ENCODE measurements at places on chromosomes 7 and 10.
A peak's percentile ranks its signal among the peaks of the same experiment; 100 is the strongest.

DNA sequence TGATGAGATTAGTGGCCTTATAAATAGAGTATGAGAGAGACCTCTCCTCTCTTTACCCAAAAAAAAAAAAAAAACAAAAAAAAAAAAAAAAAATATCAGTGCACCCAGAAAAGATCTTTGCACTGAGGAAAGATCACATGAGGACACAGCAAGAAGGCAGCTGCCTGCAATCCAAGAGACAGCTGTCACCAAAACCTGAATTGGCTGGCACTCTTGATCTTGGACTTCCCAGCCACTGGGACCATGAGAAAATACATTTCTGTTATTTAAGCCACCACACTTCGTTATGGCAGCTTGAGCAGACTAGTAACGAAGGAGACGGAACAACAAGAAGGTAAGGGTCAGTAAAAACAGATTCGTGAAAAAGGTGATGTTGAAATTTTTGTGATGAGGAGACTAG is 47.0 kb downstream of the TMEM106B start:
- peaks cover 12% of the 10 kb centered on the region for H3K27me3 ChIP-seq
- no peak for DNase-seq
- H3K4me1 ChIP-seq, result peaks cover 10% of the 10 kb centered on the region
- no peaks in the 10 kb centered on the region for H3K36me3 ChIP-seq
- no peak overlapping the region for H3K4me3 ChIP-seq

- no peak overlapping the region for H3K27ac ChIP-seq
- no peak for DNase-seq
- H3K4me1 ChIP-seq, result no peaks in the 10 kb centered on the region
Observed at GRCh38 chr10:130196511-130197487, 60.6 kb downstream of the GLRX3 start.

DNA sequence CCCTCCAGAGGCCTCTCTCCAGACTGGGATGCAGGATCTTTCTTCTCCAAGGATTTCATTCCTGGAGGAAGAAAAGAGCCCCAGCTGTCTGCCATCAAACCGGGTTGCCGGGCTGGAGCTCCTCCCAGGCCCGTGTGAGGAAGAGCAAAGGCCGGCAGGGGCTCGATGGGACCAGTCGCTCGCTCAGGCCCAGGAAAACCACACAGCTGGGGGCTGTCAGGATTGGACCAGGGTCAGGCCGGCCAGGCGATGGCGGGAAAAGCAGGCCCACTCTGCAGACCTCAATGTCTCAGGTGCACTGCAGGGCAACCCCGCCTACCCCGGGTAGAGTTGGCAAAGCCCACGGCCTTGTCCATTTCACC is 98.1 kb upstream of the DNAAF5 start:
- no peaks in the 10 kb centered on the region for H3K4me1 ChIP-seq
- H3K36me3 ChIP-seq, result peaks cover 18% of the 10 kb centered on the region
- H3K27ac ChIP-seq, result no peak overlapping the region
- no peak overlapping the region for H3K4me3 ChIP-seq
- no peak for DNase-seq
- no peaks in the 10 kb centered on the region for H3K27me3 ChIP-seq

GRCh38 chr7:151660141-151660540 is 140.4 kb upstream of the RHEB start:
- H3K4me1 ChIP-seq, result no peaks in the 10 kb centered on the region
- H3K36me3 ChIP-seq, result no peaks in the 10 kb centered on the region
- no peak overlapping the region for H3K27ac ChIP-seq
- H3K4me3 ChIP-seq, result no peak overlapping the region
- no peaks in the 10 kb centered on the region for H3K27me3 ChIP-seq
- no peak for DNase-seq

- H3K36me3 ChIP-seq, result no peaks in the 10 kb centered on the region
- DNase-seq, result no peak
- peaks cover 27% of the 10 kb centered on the region for H3K4me1 ChIP-seq
- no peak overlapping the region for H3K4me3 ChIP-seq
Observed at GRCh38 chr10:127989481-127990012, 82.6 kb downstream of the PTPRE start.

- DNase-seq, result no peak
- H3K27ac ChIP-seq, result no peak overlapping the region
- H3K27me3 ChIP-seq, result no peaks in the 10 kb centered on the region
- no peaks in the 10 kb centered on the region for H3K36me3 ChIP-seq
- H3K4me1 ChIP-seq, result no peaks in the 10 kb centered on the region
- H3K4me3 ChIP-seq, result no peak overlapping the region
Observed at GRCh38 chr7:18835001-18835690, 282.3 kb downstream of the TWIST1 start.

- peaks cover 11% of the 10 kb centered on the region for H3K4me1 ChIP-seq
- H3K4me3 ChIP-seq, result no peak overlapping the region
- H3K27me3 ChIP-seq, result peaks cover 2% of the 10 kb centered on the region
- no peak overlapping the region for H3K27ac ChIP-seq
- DNase-seq, result no peak
- H3K36me3 ChIP-seq, result no peaks in the 10 kb centered on the region
Observed at GRCh38 chr7:47217570-47218360, 364.1 kb downstream of the TNS3 start.

- H3K36me3 ChIP-seq, result no peaks in the 10 kb centered on the region
- peaks cover 3% of the 10 kb centered on the region for H3K4me1 ChIP-seq
- H3K4me3 ChIP-seq, result no peak overlapping the region
- DNase-seq, result no peak
Observed at GRCh38 chr7:11104578-11104977, 130.9 kb downstream of the PHF14 start.

DNA sequence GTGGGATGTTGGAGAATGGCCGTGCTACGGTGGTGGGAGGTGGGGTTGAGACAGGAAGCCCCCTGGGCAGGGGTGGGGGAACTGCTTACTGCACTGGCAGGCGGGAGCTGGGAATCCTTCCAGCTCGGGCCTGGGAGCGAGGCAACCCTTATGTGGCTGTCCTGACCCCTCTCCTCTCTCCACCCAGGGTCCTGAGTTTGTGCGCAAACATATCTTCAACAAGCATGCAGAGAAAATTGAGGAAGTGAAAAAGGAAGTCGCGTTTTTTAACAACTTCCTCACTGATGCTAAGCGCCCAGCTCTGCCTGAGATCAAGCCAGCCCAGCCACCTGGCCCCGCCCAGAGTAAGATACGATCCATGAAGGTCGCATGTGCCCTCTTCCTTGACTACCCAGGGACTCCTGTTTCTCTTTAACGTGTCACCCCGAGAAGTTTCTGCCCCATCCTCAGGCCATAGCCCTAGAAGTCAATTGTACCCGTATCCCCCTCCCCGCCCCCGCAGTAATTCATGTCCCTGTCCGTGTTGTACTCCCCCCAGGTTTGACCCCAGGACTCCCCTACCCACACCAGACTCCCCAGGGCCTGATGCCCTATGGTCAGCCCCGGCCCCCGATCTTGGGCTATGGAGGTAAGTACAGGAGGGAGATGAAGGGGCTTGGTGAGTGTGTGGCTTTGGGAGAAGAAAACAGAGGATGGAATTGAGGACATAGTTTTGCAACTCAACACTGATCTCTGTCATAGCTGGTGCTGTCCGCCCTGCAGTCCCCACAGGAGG is 1.8 kb downstream of the UFSP1 start:
- H3K4me1 ChIP-seq, result peaks cover 34% of the 10 kb centered on the region
- H3K36me3 ChIP-seq, result peaks cover 58% of the 10 kb centered on the region
- peak; percentile 45 for DNase-seq

DNA sequence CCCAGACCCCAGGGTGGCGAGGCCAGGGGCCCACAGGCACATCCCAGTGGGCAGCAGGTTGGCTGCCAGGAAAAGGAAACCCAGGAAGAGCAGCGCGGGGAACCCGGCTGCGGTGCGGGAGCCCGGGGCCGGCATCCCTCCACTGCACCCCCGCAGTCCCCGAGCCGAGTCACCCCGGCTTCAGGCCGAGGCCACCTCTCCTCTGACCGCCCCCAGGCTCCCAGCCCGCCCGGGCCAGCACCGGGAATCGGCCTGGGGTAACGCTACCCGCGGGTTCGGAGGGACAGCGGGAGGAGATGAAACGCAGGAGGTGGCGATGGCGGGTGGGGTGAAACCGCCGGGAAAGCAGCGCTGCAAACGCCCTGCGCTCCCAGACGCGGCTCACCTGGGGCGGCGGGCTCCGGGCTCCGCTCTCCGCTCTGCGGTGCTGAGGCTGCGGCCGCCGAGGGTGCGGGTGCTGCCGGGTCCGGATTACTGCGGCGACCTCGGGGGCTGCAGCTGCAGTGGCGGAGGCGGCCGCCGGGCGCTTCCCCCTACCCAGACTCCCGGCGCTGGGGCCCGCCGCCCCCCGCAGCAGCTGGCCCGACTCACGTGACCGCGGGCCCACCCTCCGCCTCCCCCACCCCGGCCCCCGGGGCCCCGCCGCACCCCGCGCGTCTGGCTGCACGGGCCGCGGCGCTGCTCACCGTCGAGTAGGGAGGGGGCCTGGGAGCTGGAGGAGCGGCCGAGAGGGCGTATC is at the start of gene SCRN1:
Gene SCRN1, minus strand, starts transcription at position 545 of the 739 bp plus-strand sequence. CDS start 20,734 bp downstream, outside the sequence.
- H3K27me3 ChIP-seq, result peaks cover 67% of the 10 kb centered on the region
- no peak within 1 kb of the TSS for H3K27ac ChIP-seq
- peak within 1 kb of the TSS; percentile 60 for H3K4me3 ChIP-seq
- peak; percentile 4 for DNase-seq
- H3K36me3 ChIP-seq, result no peaks in the 10 kb centered on the region
- H3K4me1 ChIP-seq, result peaks cover 6% of the 10 kb centered on the region

DNA sequence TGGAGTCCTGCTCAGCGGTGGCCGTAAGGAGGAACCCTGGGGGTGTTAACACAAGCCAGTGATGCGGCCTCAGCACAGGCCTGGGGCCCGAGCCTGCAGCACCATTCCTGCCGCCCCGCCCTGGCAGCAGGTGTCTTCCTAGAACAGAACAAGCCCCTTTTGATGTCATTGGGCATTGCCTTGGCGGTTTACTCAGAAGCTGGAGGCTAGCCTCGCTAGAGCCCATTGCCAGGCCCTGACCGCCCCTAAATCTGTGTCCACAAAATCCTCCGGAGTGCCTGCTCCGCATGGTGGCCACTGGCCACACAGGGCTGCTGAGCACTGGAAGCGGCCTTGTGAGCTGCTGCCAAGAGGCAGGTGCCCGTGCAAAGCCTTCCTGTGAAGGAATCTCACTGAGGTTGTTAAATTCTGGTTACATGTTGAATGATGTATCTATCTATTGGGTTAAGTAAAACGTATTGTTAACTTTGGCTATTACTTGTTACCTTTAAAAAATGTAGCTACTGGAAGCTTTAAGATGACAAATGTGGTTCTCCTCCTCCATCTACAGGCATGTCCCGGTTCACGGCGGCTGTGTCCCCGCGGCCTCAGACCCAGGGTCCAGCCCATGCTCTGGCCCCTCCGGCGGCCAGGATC is 1.2 kb upstream of the INPP5A start:
- peaks cover 12% of the 10 kb centered on the region for H3K27me3 ChIP-seq
- peaks cover 4% of the 10 kb centered on the region for H3K36me3 ChIP-seq
- H3K4me1 ChIP-seq, result peaks cover 35% of the 10 kb centered on the region
- H3K27ac ChIP-seq, result no peak overlapping the region

DNA sequence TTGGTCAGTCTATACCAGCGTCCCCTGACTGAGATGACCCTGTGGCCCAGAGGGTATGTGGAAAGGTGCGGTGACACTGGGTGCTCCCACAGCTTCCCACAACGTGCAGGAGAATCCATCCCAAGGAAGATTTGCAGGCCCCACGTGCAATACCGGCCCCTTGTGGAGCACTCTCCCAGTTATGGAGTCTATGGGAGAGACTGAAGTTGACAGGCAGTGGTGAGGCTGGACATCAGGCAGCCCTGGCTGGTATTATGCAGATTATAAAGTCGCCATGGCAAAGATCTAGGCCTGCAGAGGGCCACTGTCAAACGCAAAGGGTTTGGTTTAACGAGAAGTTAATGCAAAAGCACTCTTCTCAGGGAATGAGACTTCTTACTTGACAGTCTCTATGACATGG is 434.7 kb upstream of the C7orf33 start:
- H3K27ac ChIP-seq, result no peak overlapping the region
- H3K4me1 ChIP-seq, result no peaks in the 10 kb centered on the region

DNA sequence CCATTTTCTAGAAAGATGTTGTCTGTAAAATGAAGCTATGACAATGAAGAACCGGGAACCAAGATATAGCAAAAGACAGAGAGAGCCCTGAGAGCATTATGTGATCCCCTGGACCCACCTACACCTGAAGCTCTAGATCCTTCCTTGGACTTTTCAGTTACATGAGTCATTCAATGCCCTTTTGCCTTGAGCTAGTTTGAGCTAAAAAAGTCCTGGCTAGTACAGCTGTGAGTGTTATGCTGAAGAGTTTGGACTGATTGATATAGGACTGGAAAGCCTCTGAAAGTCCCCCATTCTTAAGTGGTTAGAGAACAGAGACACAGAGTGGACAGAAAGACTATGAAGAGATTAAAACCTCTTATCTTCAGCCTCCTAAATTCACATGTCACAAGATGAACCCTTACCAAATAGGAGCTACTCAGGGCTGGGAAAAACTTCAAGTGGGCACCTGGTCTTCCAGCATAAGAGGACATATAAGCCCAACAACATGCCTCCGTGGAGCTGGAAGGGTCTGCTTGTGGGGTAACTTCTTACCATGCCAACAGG is 386.8 kb upstream of the NFE2L3 start:
- H3K27me3 ChIP-seq, result peaks cover 5% of the 10 kb centered on the region
- no peak overlapping the region for H3K4me3 ChIP-seq
- no peaks in the 10 kb centered on the region for H3K4me1 ChIP-seq
- DNase-seq, result no peak
- H3K27ac ChIP-seq, result no peak overlapping the region

DNA sequence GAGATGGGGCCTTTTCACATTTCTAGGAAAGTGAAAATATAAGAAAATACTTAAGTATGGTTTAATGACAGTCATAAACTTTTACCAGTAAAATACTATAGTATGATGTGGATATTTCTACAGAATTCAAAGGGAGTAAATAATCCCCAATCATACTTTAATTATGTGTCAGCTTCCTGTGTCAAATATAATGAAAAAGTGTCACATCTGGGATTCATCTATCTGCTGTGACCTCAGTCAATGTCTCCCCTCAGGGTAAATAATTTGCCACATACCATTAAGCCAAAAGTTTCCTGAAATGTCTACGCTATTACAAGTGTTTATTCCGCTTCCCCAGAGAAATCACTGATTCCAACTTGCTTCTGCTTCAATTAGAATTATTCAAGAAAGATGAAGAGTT is 110.5 kb downstream of the ITGA8 start:
- no peak for DNase-seq
- H3K27me3 ChIP-seq, result peaks cover 2% of the 10 kb centered on the region
- no peak overlapping the region for H3K27ac ChIP-seq
- no peaks in the 10 kb centered on the region for H3K4me1 ChIP-seq

DNA sequence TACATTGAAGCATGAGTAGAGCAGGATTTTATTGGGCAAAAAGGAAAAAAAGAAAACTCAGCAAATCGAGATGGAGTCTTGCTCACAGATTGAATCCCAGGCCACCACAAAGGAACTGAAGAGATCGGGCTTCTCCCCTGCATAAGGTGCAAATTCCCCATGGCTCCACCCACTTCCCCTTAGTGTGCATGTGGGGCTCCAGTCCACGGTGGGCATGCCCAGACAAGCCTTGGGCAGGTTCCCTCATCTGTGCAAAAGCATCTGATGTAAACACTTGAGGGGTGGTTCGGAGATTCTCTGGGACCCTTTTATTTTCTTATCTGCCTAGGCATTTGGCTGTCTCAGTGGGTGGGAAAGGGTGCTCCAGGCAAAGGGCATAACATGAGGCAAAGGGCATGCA is 150.7 kb downstream of the CFTR start:
- peaks cover 6% of the 10 kb centered on the region for H3K27me3 ChIP-seq
- H3K4me3 ChIP-seq, result no peak overlapping the region
- H3K4me1 ChIP-seq, result no peaks in the 10 kb centered on the region

GRCh38 chr7:151780631-151781030 is 96.3 kb downstream of the PRKAG2 start:
- no peak overlapping the region for H3K27ac ChIP-seq
- no peak overlapping the region for H3K4me3 ChIP-seq
- no peak for DNase-seq
- no peaks in the 10 kb centered on the region for H3K36me3 ChIP-seq
- no peaks in the 10 kb centered on the region for H3K27me3 ChIP-seq
- H3K4me1 ChIP-seq, result peaks cover 2% of the 10 kb centered on the region

Data from T-helper 2 cell treated with Interferon-gamma antibody and Interleukin-4, amounts not matched to agents 5 μg/mL and 100 μg/mL, for 36 hours (primary cell).